Activated T-helper 1 cell treated with anti-CD3 and anti-CD28 coated beads, Interleukin-2, amount 50 U/mL, for 16 hours (primary cell): ENCODE measurements at places on chromosomes 16 and 17.

DNA sequence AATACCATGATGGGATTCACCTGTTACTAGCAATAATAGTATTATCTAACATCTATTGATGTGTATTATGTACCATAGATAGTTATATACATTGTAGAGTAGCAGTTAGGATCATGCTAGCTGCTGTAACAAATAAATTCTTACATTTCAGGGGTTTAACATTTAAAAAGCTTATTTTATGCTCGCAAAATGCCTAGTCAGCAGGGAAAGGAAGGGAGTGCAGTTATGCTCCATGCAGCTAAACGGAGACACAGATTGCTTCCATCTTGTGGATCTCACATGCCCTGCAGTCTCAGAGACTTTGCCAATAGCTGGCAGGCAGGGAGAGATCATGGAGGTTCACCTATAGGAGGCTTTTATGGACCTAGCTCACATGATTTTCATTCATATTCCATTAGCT is 364.1 kb downstream of the TOX3 start:
- no peak for DNase-seq

- no peak for DNase-seq
Measured at GRCh38 chr16:72060405-72060804, 2.6 kb upstream of the HPR start.

- DNase-seq = no peak
Measured at GRCh38 chr17:2801841-2802240, 5.6 kb downstream of the RAP1GAP2 start.

- DNase-seq = no peak
Measured at GRCh38 chr16:82524976-82525375, 101.8 kb upstream of the CDH13 start.
